Astrocyte (in vitro differentiated cells and primary cell): ENCODE measurements at places on chromosomes 2 and 18.

GRCh38 chr2:171688129-171688465 is 828 bp downstream of the DYNC1I2 start:
- peak; percentile 23 for DNase-seq

- DNase-seq = no peak
Observed at GRCh38 chr2:163768881-163769695, 33.3 kb upstream of the FIGN start.

DNA sequence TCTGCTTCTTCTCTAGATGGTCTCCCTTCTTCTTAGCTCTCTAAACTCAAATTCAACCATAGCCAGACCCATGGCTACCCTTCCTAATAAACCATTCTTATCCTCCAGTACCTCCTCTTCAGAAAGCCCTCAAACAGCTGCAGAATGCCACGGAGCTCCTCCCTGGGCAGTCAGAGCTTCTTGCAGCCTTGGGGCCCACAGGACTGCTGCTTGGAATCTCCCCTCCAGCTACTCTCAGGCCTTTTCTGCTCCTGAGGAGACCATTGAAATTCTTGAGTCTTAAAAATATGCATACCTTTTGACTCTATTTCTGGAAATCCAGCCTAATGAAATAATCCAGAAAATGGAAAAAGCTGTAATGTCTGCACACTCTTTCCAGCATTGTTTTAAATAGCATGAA is 30.7 kb downstream of the EFR3B start:
- DNase-seq = no peak

- DNase-seq = no peak
Observed at GRCh38 chr18:76458522-76459311, 36.3 kb downstream of the ZNF516 start.

- no peak for DNase-seq
Observed at GRCh38 chr2:85995648-85996529, 107.1 kb upstream of the ST3GAL5 start.

DNA sequence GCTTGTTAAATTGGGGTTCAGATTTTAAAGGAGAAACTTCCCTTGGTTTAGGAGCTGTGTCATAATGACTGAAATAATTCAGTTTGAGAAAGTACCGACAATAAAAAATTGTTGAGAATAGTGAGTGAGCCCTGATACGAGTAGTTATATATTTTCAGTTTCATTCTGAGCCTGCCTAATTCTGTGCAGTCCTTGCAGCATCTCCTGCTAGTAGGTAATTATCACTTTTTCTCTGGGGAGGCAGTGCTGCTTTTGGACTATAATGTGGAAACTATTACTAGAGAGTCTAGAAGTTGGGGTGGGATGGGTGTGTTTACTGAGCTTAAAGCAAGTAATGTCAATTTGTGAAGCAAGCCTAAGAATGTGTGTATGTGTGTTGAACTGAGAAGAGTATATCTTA is 21.7 kb downstream of the ZNF638 start:
- DNase-seq = no peak

DNA sequence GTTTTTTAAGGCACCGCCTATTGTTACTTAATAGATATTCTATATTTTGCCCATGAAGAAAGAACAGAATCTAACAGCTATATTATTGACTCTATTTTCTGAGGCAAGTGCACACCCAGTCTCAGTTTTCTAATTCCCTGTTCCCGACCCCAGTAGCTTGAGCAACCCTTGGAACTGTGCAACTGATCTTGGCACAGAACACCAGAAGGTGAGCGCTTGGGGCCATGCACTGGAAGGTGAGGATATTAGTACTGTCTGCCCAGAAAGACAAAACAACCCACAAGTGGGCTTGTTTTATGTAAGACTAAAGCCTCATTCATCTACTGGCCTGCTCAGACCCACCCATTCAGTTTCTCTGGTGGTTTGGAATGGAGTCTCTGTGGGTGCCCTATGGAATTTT is 188.8 kb upstream of the LINC00305 start:
- no peak for DNase-seq

- DNase-seq = no peak
Observed at GRCh38 chr2:54866868-54867267, 143.4 kb downstream of the EML6 start.

DNA sequence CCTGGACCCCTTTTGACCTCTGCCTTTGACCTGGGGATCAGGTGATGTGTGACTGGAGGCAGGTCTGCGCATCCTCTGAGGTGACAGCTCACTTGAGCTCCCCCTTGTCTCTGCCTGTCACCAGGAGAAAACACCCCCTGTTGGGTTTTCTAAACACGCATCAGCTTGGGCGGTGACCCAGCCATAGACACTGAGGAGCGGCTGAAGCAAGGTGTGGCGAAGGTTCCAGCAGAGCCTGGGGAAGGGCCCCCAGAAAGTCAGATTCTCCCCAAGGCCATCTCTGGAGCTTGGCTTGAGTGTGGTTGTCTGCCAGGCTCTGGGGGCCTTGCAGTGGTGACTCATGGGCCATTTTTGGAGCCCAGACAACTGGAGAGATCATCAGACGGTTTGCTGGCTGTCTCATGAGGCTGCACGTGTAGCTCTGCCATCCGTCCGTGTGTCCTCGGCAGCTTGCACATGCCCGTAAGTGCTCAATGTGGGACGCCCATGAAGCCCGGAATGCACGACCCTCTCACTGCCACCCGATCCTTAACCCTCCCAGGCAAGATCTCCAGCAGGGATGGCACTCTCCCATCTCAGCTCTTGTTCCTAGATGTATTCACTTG is 29.4 kb downstream of the SIX3 start:
- no peak for DNase-seq

- DNase-seq = no peak
Observed at GRCh38 chr18:38545071-38545470, 979.5 kb upstream of the CELF4 start.

DNA sequence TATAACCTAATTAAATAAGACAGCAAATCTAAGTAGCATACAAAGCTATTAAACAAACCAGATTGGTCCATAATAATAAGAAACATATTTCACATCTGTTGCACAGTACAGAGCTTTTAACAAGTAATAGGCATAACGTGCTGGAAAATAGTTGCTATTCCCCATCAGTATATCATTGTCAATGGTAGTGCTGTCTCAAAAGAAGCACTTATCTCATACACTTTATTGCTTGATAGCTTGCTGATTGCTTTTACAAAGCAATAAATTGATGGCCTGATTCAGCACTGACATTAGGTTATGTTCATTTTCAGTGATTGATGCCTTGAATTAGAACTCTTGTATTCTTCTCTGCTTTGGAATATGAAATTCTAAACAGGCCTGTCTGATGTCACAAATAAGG is 641.7 kb downstream of the CBLN2 start:
- DNase-seq = no peak

DNA sequence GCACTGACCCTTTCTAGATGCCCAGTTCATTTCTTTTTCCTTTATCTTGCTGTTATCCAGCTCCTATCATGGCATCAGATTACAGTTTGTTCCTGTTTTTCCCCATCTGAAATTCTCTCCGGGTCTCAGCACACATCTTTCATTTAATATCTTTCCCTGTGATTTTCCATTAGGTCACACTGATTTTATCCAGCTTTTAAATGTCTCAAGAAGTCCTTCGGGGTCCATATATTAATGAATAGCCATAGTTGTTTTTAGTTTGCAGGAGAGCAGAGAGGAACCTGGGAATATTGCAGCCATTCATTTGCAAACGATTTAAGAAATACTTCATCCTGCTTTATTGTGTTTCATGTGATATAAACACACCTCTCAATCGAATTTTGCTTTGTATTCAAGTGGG is 374.2 kb downstream of the TDRD15 start:
- DNase-seq = no peak

GRCh38 chr2:84841577-84841976 is 39.3 kb downstream of the TRABD2A start:
- DNase-seq = no peak

DNA sequence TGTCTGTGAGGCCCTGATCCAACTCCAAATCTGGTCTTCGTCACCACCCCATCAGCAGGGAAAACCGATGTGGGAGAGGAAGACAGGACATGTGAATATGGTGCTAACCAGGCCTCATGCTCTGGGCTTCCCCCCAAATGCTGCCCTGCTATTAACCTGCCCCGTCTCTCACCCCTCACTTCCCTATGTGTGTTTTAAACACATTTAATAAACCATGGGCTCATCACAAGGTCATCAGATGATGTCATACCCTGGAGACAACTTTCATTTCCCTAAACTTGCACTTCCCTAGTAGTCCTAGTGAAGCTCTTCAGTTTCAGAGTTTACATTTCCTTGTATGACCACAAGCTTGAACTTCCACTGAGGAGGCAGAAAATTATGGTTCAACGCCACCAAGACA is 49.9 kb downstream of the CD8B2 start:
- no peak for DNase-seq

GRCh38 chr2:238190445-238190844 is 13.1 kb downstream of the ILKAP start:
- no peak for DNase-seq

GRCh38 chr2:27070653-27071276 is 689 bp downstream of the OST4 start:
- DNase-seq = no peak

DNA sequence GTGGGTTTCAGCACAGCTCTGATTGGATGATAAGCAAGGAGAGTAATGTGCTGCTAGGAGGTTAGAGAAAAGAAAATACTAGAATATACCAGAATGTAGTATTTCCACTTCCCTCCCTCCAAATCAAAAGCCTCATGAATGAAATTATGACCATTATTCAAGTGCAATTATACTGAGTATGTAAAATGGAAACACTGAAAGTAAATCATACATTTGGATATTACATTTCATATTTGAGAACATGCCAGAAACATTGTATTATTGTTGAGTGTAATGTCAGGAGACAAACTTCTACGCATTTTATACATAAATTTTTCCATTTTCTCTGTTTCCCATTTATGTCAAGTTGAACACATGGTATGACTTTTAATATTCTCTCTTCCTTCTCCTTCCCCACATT is 942 bp upstream of the CETN1 start:
- no peak for DNase-seq

- no peak for DNase-seq
Observed at GRCh38 chr2:20998972-20999905, 44.6 kb downstream of the APOB start.

GRCh38 chr18:34049511-34049910 is 175.2 kb downstream of the NOL4 start:
- DNase-seq = no peak

- DNase-seq = no peak
Observed at GRCh38 chr2:9307535-9307934, 100.9 kb downstream of the ASAP2 start.

DNA sequence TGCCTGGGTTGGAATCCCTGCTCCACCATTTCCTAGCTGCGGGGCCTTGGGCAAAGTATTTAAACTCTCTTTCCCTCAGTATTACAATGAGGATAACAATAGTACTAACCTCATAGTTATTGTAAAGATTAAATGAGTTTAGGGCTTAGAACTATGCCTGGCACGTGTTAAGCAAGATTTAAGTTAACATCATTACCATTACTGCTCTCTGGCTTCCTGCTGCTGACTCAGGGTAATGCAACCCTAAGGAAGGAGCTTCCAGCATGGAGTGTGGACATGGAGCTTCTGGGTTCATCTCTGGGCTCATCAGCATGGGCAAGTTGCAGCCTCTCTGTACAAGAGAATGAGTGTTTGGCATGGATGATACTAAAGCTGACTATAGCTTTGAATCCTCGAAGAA is 374.2 kb upstream of the MAP2 start:
- DNase-seq = no peak

DNA sequence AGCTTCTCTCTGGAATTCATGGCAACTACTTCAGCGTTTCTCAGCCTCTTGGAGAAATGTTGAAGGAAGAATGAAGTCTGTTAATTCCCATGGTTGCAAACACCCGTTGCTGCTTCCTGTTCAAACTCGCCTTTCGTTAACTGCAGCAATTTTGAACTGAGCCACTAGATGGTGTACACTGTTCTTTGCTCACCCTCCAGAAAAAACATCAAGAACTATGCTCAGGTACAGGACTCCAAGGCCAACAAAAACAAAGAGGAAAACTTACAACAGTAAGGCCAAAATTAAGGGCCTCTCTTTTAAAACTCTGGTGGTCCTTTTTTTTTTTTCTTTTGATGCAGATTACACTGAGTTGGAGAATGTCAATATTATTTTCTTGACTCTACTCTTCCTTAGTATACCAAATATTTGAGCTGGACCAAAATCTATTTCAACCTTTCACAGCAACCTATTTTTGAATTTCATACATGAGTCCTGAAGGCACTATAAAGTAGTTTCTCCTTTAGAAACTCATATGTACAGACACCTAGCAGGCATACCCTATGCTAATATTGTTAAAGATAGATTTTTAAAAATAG is 58.2 kb downstream of the KLHL14 start:
- DNase-seq = peak; percentile 48

- no peak for DNase-seq
Observed at GRCh38 chr2:189834059-189834458, 49.8 kb downstream of the PMS1 start.

DNA sequence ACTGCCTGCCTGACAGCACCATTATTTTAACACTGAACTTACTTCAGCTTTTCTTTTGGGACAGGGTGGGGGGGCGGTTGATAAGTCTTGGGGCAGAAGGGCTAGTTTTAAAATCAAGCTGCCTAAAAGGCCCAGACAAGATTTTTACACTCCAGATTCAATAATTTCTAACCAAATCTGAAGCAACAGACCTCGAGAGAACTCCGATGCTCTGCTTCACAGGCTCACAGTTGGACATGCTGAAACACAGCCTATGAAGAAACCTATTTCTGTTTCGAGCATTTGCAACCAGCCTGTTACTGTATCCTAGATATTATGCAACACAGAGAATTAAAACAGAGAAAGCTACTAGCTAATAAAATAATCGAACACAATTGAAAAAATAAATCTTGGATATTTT is 1.3 kb upstream of the MYT1L start:
- DNase-seq = no peak

GRCh38 chr2:133791191-133791590 is 222.9 kb upstream of the NCKAP5 start:
- peak; percentile 74 for DNase-seq

- no peak for DNase-seq
Observed at GRCh38 chr18:78364388-78364960, 615.1 kb upstream of the SALL3 start.

DNA sequence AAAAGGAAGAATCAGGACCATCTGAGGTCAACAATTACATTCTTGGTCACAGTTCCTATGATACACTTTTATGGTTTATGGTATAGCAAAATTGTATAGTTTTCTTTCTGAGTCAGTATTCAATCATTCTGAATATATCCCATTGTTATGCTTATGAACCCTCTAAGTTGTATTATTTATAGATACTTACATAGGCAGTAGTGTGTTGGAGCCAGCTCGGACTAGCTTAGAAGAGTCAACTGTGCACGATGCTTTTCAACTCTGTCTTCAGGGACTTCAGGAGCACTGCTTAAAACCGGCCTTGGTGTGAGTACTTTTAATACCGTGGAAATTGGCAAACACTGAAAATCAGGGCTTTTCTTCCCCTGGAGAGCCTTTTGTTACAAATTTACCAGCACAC is 215.7 kb downstream of the IKZF2 start:
- no peak for DNase-seq

DNA sequence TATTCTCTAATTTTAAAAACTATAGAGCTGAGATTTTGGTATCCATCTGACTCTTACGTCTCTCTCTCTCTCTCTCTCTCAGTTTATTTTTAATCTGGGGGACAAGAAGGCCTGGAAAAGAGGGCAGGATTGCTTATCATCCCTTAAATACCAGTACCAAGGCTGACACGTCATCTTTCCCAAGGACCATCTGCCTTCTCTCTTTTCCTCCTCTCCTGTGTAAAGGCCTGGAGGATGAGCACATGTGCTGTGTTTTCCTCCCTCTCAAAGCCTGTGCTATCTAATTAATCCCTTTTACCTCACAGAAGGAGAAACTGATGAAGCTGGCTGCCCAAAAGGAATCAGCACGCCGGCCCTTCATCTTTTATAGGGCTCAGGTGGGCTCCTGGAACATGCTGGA is 7.3 kb downstream of the IL37 start:
- DNase-seq = no peak

- DNase-seq = no peak
Observed at GRCh38 chr2:239253701-239254436, 147.0 kb downstream of the HDAC4 start.
